ENCODE measurements at places on chromosomes 16 and 17.

DNA sequence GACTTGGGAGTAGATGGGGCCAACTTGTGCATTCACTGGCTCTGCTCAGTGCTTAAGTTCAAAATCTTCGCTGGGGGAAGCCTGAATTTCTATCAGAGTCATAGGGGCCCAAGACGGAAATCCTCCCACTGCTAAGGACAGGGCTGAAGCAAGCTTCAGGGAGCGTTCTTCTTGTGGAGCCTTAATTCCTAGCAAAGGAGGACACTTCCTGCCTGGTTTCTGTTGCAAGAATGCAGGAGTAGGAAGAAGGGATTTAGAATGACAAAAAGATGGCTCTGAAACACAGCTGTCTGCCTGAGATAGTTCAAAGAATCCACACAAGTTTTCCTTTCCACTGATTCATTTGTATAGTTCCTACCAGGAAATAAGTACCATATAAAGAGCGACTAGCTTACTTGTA, 26.4 kb downstream of the PSME3IP1 start:
- no peak for DNase-seq

DNA sequence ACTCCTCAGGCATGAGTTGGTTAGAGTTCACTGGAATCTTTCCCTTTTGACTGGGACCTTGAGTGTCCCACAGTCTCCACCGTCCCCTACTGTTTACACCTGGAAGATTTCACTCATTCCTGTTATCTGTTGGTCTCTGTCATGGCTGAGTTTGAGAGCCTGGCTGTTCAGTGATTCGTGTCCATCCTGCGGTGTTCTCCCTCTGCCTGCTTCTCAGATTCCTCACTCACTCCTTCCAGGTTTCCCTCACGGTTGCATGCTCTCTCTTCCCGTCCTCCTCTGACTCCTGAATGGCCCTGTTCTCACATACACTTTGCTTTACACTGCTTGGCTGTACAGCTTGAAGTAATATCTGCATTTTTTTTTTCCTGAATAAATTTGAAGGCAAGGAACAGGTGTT, 24.5 kb downstream of the OR1D5 start:
- DNase-seq, result no peak

DNA sequence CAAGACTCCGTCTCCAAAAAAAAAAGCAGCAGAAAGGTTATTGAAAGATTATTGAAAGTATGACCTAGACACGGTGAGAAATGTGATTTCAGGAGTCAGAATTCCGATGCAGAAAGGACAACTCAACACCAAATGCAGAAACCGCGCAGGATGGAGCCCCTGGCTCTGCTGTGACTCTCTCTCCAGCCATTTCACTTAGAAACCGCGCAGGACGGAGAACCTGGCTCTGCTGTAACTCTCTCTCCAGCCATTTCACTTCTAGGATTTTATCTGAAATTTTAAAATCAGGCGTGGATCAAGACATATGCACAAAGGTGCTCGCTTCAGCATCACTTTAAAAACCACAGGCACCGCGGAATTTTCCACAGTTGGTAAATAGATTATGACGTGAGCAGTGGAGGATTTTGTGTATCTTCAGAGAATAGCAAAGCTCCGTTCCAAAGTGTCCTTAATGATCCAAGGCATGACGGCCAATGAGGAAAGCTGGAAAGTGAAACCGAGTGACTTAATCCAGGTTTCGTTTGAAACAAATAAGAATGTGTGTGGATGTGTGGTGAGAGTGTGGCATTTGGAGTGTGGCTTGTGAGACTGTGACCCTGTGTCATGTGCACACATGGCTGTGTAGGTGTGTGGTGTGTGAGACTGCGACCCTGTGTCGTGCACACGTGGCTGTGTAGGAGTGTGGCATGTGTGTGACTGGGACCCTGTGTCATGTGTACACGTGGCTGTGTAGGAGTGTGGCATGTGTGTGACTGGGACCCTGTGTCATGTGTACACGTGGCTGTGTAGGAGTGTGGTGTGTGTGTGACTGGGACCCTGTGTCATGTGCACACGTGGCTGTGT, 9.5 kb downstream of the UTS2R start:
- DNase-seq, result peak; percentile 26

GRCh38 chr16:85901110-85901509, 2.1 kb downstream of the IRF8 start:
- DNase-seq, result no peak

DNA sequence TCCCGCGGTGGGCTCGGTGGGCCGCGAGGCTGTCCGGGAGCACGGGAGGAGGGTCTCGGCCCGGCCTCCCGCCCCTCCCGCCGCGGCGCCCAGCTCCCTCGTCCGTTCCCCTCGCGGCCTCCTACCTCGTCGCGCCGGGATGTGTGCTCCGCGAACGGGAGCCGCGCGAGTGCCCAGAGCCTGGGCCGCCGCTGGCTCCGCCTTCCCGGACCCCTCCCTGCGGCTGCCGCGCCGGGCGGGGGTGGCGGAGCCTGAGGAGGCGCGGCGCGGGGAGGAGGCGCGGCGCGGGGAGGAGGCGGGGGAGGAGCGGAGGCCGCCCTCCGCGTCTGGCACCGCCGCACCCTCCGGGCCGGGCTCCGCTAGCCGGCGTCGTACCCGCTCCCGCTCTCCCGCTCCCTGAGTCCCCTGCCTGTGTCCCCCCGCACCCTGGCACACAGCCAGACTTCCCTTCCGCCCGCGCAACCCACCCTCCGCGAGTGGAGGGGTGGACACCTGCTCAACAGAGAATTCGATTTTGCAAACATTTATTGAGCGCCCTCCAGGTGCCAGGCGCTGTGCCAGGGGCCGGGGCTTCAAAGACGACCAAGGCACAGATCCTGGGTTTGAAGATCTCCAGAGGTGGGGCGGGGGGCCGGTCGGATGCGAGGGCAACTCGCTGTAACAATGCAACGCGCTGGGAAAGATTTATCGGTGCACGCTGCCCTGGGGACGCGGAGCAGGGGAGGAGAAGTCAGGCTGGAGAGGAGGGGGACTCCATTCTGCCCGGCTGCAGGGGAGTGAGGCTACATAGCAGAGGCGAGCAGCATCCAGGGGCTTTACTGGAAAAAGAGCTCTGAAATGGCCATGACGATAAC, at the start of gene MPP3:
MPP3 (minus strand) TSS at position 171 of the 854 bp plus-strand sequence. CDS start 1,240 bp downstream, outside the sequence.
- DNase-seq, result peak; percentile 76

DNA sequence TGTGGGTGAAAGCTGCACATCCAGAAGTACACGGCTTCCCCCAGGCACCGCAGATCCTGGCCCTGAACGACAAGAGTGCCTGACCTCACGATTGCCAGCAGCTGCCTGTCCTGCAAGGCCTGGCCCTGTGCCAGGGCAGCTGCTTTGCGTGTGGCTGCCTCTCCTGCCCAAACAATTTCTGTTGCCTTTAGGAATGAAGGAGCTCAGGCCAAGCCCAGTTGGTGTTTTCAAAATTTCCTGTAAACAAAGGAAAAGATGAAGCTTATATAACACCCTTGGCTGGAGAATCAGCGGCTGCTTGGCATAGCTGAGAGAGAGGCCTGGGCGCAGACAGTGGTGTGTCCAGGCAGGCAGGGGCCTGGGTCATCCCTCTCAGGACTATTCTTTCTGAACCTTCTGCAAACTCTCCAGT, 11.7 kb upstream of the SLC47A2 start:
- peak; percentile 76 for DNase-seq

- DNase-seq, result no peak
Measured at GRCh38 chr16:78909226-78909625, 691.3 kb downstream of the MAF start.

DNA sequence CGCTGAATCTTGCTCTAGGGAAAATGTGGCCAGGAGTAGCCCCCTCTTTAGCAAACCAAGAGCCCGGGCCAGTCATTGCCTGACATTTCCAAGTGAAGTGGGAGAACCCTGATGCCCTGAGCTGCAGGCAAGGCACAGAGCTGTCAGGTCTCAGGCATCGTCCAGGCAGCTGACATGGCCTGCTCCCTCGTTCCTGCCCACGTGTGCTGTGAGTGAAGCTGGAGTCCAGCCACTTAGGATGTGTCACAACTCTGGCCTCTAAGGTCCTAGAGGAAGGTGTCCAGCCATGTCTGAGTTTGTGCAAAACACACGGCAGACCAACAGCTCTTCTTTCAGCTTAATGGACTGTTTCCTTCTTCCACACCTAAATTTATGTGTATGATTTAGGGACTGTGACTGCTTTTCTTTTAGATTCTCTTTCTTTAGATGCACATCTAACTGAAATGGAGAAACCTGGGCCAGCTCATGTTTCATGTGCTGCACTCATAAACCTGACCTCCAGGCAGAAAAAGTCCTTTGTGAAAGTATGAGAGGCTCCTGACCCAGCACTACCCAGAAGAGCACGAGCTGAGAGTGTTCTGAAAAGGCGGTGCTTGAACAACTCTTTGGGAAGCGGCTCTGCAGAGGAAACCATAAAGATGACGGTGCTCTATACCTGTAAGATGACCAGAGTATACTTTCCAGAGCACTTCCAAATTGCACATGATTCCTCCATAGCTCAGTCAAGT, 14.8 kb upstream of the LIMD2 start:
- DNase-seq, result no peak

GRCh38 chr16:67716097-67716496, 3.0 kb downstream of the GFOD2 start:
- DNase-seq, result no peak

DNA sequence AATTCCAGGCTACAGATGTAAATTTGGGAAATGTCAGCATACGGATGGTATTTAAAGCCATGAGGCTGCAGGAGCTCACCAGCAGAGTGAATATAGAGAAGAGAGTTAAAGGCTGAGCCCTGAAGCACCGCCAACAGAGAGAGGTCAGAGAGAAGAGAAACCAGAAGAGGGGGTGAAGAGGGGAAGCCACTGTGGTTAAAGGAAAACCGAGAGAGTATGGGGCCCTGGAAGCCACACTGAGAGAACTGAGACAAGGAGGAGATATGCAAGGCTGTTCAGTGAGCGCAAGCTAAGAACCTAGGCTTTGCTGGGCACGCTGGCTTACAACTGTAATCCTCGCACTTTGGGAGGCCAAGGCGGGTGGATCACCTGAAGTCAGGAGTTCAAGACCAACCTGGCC, 24.6 kb downstream of the COPRS start:
- DNase-seq, result no peak

DNA sequence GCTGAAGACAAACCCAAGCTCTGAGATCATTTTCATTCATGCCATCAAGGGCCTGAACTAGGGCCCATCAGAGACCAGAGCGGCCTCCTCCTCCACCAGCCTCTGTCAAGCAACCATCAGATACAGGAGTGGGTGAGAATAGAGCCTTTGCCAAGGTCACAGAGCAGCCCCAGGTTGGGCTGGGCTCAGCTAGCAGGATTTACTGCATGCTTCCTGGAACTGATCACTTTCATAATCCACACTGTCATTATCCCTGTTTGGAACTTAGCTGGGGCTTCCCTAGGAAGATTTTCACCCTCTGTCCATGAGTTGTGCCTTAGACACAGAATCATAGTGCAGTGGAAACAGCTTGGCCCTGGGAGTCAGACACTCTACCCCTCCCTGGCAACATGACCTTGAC, 5.1 kb downstream of the MT4 start:
- DNase-seq, result no peak

DNA sequence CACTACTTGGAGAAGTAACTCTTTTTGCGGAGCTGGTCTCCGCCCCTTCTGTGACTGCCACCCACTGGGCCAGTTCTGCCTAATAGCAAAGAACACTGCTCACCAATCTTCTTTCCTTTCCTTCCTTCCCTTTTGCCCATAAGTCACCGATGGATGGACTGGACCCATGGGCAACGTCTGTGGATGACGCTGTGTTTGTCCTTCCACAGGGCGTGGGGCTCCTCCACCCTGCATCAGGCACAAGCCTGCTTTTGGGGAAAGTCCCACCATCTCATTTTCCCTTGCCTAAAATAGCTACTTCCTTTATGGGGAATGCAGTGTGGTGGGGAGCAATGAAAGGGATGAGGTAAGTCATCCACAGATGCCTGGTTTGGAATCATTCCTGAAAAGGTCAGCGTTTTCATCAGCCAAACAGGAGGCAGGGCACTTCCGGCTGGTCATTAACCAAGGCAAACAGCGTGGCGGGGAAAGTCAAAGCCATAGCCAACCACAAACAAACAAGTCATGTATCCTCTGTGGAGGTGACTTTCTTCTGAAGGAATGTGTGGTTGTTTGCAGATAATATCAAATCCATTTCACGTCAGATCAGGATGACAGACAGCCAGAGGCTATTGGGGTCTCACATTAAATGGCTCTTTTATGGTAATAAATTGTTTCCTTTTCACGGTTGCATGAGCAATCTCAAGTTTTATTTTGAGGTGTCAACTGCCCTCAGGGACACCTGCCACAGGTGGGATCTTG, 30.7 kb upstream of the MED9 start:
- DNase-seq, result peak; percentile 82

GRCh38 chr16:85086347-85087291, 25.7 kb downstream of the CIBAR2 start:
- peak; percentile 62 for DNase-seq

GRCh38 chr17:9361188-9361955, 214.2 kb downstream of the STX8 start:
- DNase-seq, result peak; percentile 12

GRCh38 chr17:80978499-80979497, 12.8 kb upstream of the CHMP6 start:
- no peak for DNase-seq

GRCh38 chr17:79365836-79366770, 244.7 kb downstream of the RBFOX3 start:
- DNase-seq, result no peak

DNA sequence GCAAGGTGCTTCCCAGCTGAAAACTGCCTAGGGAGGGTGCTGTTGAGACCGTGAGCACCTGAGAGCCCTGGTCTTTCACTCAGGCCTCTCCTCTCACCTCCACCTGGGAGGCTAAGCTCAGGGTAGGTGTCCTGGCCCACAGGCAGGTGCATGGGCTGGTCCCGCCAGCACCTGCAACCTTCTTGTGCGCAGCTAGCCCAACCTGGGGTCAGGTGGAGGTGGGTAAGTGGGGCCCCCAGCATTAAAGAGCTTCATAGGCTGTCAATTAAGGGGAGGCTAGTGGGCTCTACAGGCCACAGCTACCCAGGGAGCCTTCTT, 8.7 kb downstream of the ADCY7 start:
- DNase-seq, result no peak

GRCh38 chr17:3722716-3723115, 987 bp upstream of the HASPIN start:
- no peak for DNase-seq
